ENCODE measurements at places on chromosomes 5 and 9. TPM values are rescaled to one million over a fixed set of nuclear protein-coding genes. Genes with fewer than 3 reads are reported as not detected.
A peak's percentile ranks its signal among the peaks of the same experiment; 100 is the strongest.

DNA sequence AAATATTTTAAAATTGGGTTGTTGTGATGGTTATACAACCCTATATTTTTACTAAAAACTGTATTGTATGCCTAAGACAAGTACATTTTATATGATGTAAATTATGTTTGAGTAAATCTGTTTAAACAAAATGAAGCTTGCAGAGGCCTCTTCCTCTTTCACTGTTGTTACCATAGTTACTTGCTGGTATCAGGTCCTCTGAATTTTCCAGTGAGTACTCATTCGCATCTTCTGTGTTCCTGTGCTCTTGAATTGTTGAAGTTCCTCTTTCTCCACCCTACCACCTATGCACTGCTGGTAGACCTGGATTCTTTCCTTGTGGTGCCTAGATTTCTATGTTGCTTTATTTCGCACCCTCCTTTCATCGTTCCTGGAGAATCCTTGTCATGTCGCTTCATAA lies 938.5 kb upstream of the ACO1 start:
- DNase-seq = no peak

DNA sequence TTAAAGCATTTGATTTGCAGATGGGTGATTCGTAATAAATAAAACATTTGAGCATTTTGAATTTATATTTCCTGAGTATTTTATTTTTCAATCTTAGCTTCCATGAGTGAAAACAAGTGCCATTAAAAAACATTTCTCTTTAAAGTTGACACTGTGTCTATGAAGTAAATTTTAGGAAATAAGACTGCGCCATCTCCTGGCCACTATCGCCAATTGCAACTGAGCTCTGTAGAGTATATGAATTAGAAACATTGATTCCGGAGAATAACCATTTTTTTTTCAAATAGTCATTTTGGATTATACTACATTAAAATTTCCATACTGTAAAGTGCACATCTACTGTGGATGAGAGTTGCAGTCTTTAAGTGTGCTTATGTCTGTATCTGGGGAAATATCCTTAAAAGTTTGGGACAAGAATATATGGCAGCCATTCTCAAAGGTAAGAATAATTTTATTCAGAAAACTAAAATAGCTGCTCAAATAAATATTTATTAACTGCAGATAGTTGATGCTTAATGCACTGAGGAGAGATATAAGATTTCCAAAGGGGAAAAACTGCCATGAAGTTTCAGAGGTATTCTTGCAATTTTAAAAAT lies 5.9 kb downstream of the DMRTA1 start:
- DNase-seq = no peak

DNA sequence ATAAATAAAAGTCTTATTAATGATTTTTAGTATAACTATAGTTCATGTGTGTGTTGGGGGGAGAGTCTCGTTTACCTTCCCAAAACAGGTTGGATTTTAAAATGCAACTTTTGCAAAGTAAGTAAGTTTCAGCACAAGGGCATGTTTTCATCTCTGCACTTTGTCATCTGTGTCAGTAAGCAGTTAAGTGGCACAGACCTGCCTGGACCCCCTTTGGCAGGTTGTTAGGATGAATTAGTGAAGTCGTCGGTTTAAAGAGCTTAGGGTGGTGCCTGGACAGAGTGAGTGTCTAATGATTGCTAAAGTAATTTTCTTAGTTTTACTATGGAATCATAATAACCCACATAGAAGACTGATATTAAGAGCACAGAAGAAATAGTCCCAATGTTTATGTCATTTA lies 74.9 kb downstream of the TRIO start:
- no peak for DNase-seq

DNA sequence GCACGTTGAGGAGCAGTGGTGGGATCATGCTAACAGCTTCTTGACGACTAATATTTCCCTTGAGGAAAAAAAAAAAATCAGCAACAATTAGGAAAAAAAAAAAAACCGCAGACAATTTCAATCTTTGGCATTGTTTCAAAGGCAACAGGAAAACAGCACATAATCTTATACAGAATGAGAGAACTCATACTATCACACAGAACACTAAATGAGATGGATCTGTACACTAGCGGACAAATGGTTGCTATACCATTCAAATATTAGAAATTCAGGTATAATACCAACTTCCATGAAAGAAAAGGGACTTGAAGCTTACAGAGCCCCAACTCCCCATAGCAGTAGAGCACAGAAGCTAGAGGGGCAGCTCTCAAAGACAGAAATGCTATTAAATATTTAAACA lies 9.6 kb downstream of the NSUN2 start:
- DNase-seq = no peak

- no peak for DNase-seq
Measured at GRCh38 chr9:71326360-71326759, 204.9 kb upstream of the TRPM3 start.

GRCh38 chr5:80837679-80838078 lies 122.5 kb upstream of the RASGRF2 start:
- DNase-seq = no peak

Gene SLC45A2
- total RNA-seq = 0.09 TPM

GRCh38 chr5:135095052-135095715 lies 61.2 kb upstream of the PITX1 start:
- DNase-seq = no peak

DNA sequence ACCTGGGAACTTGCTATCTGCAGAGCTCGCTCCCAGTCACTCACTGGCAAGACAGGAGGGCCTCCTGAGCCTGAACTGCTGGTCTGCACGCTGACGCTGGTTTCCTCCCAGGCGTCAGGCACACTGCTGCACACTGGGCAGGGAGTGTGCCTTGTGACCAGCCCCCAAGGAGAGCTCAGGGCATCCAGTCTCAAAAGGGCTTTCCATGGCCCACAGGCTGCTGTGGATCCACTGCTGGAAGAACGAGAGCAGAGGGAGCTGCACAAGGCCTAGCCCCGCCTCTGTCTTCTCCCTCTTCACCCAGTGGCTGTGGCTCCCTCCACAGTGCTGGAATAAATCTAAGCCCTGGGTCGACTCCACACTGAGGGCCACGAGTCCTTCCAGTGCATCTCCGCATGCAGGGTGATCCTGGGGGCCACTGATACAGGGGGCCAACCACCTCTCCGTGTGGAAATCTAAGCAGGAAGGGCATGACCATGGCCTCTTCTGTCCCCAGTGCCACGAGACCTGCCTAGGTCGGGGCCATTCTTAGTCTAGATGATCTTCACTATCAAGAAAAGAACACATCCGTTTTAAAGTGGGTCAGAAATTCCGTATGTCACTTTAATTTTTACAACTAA lies 93.6 kb downstream of the CAMSAP1 start:
- no peak for DNase-seq

DNA sequence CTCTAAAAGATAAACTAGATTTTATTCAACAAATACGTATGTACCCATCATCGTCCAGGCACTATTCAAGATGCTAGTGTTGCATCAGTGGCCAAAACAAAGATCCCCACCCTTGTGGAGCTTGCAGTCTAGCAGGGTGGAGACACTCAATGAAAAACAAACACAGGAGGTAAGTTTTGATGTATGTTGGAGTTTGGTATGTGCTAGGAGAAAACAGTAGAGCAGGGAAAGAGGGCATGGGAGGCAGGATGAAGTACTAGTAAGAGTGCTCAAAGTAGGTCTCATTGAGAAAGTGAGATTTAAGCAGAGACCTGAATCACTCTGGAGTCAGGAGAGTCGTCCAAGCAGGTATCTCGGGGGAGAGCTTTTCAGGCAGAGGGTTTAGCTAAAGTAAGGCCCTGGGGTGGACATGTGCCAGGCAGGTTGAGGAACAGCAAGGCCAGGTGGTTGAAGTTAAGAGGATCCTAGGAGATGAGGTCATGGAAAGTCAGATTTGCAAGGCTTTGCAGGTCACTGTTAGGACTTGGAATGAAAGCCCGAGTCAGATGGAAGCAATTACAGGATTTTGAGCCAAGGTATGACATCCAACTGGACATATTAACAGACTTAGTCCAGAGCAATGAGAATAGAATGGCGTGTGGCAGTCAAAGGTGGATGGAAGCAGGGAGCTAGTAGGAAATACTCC lies 9.2 kb downstream of the SNX18 start:
- no peak for DNase-seq

DNA sequence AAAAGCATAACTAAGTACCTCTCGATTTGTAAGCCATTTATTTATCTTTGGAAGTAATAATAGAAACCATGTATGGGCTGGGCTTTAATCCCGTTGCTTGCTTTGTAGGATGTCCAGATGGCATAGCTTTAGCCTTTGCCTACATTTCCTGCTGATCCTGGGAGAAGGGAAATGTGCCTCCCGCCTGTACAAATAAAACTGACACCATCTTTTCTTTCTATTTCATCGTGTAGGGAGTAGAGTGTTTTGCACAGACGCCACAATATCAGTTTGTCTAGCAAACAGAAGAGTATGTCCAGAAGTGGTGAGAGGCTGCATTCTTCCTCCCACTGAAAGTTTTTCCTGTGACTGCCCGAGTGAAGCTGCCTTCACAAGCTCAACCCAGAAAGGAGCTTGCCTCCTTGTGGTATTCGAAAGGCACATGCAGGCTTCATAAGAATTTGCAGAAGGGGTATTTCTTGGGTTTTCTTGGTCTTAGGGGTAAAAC lies 24.7 kb upstream of the TJP2 start:
- DNase-seq = no peak

DNA sequence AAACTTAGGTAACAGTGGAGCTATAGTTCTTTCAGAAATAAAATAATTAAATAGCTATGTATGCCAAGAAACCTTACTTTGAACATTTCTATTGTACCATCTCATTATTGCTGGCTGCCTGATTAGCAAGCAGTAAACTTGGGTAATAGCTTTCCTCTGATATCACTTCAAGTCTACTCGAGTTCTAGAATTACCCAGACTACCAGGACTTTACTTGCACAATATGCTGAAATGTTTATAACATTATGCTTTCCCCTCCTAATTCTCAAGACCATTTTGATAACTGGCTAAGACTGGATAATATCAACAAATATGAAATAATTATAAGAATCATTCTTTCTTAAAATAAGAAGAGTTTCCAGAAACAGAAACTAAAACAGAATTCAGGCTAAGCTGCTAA lies 512.6 kb downstream of the RAB3C start:
- DNase-seq = no peak

Gene SVEP1
- total RNA-seq = 16.4 TPM

GRCh38 chr9:20054734-20055133 lies 265.9 kb upstream of the SLC24A2 start:
- no peak for DNase-seq

Gene CEMIP2
- 4.7 TPM for total RNA-seq

GRCh38 chr5:79002374-79002773 lies 17.3 kb upstream of the ARSB start:
- no peak for DNase-seq

Gene SPINK13
- total RNA-seq = not detected

DNA sequence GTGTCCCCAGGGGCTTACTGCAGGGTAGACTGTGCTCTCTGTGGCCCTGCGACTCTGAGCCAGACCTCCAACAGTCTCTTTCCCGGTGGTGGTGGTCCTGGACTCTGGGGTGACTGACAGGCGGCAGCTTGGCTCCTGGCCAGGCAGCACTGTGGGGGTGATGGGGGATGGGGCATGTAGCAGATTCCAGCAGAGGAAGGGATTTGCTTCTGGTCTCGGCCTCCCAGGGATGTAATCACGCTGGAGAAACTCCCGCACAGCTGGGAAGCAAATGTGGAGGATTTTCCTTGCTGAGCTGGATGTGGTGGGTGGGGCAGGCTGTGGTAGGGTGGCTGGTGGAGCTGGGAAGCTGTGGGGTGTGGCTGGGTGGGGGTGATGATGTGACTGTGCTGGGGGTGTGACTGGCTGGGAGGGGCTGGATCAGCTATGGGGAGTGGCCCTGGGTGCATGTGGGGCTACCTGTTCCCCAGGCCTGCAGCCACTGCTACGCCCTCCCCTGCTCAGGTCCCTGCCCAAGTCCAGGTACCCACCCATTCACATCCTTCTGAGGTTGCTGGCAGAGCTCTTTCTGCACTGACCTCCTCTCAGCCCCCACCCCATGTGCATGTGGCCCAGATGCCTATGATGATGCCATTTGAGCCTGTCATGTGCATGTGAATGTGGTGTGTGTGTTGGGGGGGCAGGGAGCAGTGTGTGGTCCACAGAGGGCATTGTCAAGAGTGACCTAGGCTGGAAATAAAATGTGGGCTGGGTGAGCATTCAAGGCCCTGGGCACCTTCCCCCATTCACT lies 3.8 kb downstream of the NDST1 start:
- DNase-seq = peak; percentile 44

DNA sequence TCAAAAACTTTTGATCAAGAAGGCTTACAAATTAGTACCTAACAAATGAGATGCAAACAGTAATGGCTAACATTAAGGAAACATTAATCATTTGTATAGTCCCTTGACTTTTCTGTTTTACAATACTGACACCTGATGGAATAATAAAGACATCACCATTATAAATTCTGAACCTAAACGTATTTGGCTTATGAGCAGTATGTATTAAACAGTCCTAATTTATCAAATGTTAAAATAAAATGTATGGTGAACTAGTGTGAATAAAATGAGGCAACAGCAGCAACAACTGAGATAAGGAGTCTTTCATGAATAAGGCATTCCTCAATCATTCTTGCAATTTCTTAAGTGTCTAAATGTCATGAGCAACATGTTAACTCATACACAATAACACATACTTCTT lies 6.0 kb downstream of the PUM3 start:
- DNase-seq = no peak

Gene RNF183
- total RNA-seq = not detected

DNA sequence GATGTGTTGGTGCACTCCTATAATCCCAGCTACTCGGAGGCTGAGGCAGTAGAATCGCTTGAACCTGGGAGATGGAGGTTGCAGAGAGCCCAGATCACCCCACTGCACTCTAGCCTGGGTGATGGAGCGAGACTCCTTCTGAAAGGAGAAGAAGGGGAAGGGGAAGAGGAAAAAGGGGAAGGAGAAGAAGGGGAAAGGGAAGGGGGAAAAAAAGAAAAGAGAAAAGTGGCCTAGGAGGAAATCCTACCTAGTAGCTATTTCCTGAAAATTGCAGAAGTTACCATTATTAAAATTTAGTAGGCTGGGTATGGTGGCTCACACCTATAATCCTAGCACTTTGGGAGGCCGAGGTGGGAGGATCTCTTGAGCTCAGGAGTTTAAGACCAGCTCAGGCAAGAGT lies 67.4 kb downstream of the ARRDC3 start:
- DNase-seq = no peak

Gene EPB41L4B
- total RNA-seq = 7.5 TPM

GRCh38 chr5:83657807-83658525 lies 62.7 kb downstream of the HAPLN1 start:
- no peak for DNase-seq

- no peak for DNase-seq
Measured at GRCh38 chr5:5062525-5063302, 77.4 kb upstream of the ADAMTS16 start.

GRCh38 chr5:115785381-115786065 lies 30.9 kb downstream of the CDO1 start:
- DNase-seq = no peak

GRCh38 chr5:50300878-50301277 lies 140.2 kb downstream of the EMB start:
- no peak for DNase-seq

- no peak for DNase-seq
Measured at GRCh38 chr5:146342882-146343865, 4.5 kb downstream of the POU4F3 start.

GRCh38 chr5:18420711-18421110 lies 786.5 kb downstream of the TAF11L14 start:
- no peak for DNase-seq

- DNase-seq = no peak
Measured at GRCh38 chr5:96054311-96055030, 92.8 kb upstream of the ELL2 start.

GRCh38 chr5:77832166-77832770 lies 56.1 kb upstream of the TBCA start:
- no peak for DNase-seq
